Effector memory CD4-positive, alpha-beta T cell (primary cell): ENCODE measurements at places on chromosomes 16 and 17.
A peak's percentile ranks its signal among the peaks of the same experiment; 100 is the strongest.

- DNase-seq: no peak
These were observed 631 bp downstream of the UTP6 start for GRCh38 chr17:31900877-31901276.

DNA sequence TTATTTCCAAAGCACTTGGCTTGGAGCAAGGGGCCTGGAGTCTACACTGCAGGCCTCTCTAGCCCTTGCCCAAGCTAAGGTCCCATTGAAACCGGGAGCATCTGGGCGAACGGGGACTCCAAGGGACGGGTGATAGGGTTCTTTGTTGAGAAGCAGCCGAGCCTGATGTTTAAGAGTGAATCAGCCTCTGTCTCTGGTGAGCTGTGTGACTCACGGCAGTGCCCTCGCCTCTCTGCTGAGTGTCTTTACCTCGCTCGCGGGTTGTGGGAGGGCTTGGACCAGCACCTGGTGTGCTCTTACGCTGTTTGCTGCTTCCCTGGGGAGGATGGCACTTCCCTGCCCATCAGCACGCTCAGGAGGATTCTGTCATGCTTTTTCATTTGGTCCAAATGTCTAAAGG lies 1.3 kb downstream of the HGS start:
- no peak for DNase-seq

GRCh38 chr17:38349097-38349730 lies 2.4 kb upstream of the SOCS7 start:
- DNase-seq: peak; percentile 43

DNA sequence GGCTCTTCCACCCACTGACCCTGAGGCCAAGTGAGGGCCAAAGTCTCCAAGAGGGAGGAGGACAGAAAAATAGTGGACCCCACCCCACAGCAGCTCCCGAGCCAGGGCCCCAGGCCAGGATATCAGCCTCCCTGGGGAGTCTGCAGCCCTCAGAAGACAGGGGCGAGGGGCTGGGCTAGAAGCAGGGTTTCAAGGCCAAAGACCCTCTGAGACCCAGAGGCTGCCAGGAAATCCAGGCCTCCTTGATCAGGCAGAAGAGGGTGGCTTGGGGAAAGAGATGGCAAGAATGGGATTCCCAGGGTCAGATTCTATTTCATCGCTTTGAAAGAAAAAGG lies 156.1 kb downstream of the ZNF423 start:
- no peak for DNase-seq

GRCh38 chr17:77489239-77489892 lies 348.6 kb downstream of the SEC14L1 start:
- DNase-seq: no peak
